Anterior cingulate cortex (tissue), 58 donors: ENCODE measurements at places on chromosomes 6 and 20.

DNA sequence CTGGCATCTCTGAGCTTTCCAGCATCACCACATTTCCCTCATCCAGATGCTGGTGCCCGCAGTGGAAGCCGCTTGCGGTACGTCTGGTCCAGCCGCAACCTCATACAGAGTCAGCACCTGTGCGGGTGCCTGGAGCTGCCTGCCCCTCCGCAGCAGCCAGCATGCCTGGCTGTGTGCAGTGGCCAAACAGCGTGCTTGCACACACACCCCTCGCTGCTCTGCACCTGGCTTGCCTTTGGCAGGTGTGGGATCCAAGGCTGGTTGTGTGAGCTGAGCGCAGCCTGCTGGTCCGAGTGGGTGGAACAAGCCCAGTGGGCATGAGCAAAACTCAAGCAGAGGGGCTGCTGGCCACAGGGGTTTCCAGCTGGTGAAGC, 3.1 kb upstream of the HINT3 start:
- no peak for DNase-seq

GRCh38 chr6:62466607-62467006, 180.6 kb upstream of the KHDRBS2 start:
- DNase-seq = no peak

- no peak for DNase-seq
Measured at GRCh38 chr20:926670-927069, 10.5 kb upstream of the ANGPT4 start.

GRCh38 chr20:18289306-18289705, 979 bp downstream of the ZNF133 start:
- DNase-seq = no peak

- DNase-seq = no peak
Measured at GRCh38 chr6:104623052-104623690, 236.5 kb downstream of the HACE1 start.
